Cardiac septum (tissue), 1 donor: ENCODE measurements at places on chromosomes 16 and 17.

DNA sequence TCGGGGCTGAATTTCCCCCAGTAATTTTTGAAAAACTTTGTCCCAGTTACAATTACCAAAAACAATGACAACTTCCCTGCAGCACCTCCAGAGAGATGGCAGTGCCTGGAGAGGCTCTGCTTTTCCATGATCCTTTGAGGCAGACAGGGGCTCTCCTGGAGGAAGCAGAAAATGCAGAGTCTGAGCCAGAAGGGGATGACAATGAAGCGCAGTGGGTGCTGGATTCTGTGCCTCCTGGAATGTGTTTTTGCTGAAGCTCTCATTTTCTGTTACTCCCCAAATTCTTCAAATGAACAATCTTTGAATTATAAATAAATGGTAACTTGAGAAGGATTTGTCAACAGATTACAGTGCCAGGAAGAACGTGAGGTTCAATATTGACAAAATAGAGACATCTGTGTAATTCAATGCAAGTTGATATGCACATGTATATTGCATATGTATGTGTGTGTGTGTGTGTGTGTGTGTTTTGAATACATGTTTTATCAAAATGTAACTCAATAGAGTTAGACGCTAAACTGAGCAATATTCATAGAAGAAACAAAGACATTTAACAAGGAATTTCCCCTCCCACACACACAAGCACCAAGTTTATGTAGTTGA, 9.7 kb upstream of the RUSF1 start:
- DNase-seq, result no peak

- no peak for DNase-seq
Observed at GRCh38 chr16:58127033-58127556, 2.1 kb downstream of the CFAP20 start.

- DNase-seq, result no peak
Observed at GRCh38 chr17:74270333-74270732, 3.7 kb upstream of the DNAI2 start.

DNA sequence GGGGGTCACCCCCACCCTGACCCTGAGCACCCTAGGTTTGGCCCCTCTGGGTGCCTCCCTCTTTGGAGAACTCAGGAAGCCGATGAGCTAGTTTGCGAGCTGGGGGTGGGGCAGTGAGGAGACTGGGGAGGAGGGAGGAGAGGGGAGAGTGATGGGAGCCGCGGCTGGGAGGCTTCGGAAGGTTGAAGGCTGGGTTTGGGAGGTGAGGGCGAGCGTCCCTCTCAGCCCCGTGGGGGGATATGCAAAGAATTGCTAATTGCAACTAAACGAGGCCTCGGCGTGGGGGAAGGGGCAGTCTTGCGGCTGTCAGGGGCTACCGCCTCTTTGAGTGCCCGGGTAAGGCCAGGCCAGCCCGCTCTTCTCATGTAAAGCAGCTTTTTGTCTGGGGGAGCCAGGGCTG, 17.6 kb upstream of the FZD2 start:
- no peak for DNase-seq

DNA sequence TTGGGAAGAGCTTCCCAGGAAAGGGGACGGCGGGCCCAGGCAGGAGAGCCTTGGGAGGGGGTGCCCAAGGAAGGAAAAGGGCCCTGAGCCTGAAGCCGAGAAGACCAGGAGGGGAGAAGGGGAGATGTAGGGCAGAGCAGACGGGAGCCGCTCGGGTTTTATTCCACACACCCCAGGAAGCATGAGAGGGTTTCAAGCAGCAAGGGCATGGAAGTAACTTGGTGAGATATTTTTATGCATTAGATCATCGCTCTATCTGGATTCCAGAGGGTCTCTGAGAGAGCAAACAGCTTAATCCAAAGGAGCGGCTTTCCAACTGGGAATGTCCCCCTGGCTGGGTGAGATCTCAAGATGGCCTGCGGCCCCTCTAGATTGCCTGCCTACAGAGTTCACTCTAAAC, 171.0 kb downstream of the IRX3 start:
- DNase-seq, result no peak

DNA sequence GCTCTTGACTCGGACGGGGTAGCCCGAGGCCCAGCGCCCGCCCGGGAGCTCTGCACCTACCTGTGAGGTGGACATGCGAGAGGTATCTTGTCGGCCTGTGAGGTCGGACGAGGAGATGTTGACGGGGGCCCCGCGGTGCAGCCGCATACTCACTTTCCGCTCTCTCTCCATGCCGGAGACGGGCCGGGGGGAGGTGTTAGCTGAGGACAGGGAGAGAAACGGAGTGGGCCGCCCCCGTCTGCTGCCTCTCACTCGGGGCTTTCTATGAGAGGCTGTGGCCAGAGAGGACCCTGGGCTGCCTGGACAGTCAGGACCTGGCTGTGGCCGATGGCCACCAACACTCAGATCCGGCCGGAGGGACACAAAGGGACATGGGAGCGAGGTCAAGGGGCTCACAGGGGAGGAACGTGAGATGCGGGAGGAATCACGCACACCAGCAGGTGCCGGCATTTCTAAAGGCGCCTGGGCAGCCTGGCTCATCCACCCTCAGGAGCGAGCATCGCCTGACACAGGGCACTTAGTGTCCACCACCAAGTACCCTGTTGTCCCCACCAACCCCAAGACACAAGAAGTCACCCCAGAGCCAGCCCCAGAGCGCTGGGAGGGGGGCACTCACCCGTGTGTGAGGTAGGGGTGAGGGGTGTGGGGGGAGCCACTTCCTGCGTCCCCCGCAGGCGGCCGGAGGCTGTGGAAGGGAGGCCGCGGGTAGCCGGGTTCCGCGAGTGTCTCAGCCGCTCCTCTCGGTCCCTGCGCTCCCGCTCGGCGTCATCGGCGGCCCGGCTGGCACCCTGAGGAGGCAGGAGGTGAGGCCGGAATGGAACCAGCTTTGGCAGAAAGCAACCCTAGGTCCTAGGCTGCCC, 20.2 kb downstream of the SLC16A3 start:
- no peak for DNase-seq

DNA sequence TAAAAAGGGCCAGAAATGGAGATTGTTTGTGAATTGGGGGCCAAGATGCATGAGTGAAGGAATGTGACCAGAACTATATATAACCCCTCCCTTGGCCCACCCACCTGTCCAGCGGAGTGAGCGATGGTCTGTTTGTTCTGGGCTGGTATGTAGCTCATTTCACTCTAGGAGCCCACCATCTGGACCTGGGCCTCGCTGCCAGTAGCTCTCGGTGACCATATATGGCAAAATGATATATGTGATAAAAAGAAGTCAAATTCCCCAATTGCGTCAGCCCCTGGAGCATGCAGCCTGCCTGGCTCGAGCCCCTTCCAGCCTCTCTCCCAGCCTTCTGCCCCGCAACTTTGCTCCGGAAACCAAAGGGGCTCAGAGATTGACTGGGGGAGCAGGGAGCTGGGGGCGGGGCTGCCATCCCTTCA, 47.3 kb downstream of the CCDC42 start:
- DNase-seq, result no peak

GRCh38 chr17:73588891-73589290, 55.4 kb downstream of the SDK2 start:
- no peak for DNase-seq

DNA sequence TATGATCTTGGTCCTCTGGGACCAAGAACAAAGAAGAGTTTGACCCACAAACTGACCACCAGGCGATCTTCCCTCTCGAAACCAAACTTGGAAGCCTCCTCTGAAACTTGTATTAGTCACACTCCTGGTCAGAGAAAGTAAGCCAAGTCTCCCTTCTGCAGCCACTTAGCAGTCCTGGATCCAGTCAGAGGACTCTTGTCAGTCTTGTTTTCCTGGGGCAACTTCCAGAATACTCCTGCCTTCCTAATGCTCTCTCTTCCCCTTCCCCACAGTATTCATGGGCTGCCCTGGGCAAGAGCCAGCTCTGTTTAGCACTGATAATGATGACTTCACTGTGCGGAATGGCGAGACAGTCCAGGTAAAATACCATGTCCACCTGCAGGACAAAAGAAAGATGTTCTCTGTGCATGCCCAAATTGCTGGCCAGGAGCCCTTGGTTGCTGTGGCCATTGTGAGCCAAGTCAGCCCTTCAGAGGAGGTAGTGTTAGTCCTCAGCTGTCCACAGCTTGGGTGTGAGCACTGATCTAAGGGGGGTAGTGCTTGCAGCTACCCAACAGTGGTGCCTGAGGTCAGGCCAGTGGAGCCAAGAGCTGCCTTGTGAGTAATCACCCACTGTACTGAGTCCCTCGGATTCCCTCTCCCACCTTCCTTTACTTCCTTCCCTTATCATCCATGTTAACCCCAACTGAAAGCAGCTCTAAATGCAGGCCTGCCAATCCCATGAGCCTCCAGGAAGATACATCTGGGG, 31.2 kb downstream of the CDH3 start:
- peak; percentile 63 for DNase-seq

DNA sequence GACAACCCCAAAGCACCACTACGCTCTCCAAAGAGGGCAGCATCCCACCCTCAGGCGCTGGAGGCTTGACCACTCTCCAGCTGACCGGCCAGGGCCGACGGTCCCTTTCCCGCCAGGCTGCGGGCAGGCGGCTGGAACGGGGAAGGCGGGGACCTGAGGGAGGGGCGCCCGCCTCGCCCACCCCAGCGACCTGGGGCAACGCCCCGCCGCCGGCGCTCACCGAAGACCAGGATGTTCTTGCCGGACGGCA, 431 bp downstream of the DYNC1LI2 start:
- no peak for DNase-seq

DNA sequence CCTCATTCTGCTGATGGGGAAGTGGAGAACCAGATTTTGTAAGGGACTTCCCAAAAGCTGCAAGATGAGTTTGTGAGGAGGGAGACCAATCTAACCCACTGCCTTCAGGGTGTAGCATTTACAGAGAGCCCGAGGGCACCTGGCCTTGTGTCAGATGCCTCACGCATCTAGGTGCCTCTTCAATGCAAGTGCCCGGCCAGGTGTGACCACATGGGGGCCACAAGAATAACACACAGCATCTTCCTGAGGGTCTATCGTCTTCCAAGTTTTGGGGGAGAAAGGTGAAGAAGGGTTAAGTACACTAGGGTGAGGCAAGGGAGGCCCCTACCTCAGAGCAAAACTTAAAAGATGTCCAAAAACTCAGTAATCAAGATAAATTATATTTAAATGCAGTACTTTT, 401.7 kb upstream of the CDH5 start:
- no peak for DNase-seq

GRCh38 chr17:56808503-56808902, 25.2 kb downstream of the C17orf67 start:
- no peak for DNase-seq

GRCh38 chr16:65327346-65327745, 205.5 kb upstream of the CDH11 start:
- DNase-seq, result no peak

DNA sequence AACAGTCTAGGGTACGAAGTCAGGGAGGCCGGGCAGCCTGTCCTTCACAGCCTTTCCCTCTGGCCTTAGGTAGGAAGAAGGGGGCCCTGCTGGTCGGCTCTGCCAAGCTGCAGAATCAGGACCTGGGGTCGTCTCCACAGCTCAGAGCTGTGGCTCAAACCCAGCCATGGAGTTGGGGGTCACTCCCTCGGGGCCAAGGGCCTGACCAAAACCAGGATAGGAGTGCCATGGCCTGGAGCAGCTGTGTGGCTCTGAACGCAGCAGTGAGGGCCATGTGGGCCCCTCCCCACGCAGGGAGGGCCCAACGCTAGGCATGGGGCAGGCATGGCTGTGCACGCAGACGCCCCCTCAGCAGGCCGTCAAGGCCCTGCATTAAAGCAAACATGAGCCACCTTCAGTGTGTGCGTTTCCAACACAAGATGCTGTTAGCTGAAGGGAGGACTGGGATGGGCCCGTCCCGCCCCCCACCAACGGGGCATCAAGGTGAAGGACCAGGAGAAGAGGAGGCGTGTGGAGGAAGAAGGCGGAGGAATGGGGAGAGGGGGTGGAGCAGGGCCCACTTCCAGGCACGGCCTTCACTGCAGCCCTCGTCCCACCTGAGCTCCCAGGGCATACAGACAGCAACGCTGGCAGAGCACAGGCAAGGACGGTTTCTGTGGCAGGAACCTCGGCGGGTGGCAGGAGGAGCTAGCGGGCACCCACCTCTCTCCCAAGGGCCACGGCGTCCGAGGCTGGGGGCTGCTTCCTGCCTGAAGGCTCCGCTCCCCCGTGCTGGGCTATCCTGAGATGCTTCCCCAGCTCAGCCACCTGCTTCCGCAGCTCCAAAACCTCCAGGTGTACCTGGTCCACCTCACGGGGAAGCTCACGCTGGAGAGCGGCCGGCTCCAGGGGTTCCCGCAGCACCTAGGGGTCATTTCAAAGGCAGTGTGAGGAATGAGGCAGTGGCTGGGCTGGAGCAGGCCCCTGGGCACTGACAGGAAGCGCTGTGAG, 55.3 kb downstream of the CCDC57 start:
- DNase-seq, result no peak

DNA sequence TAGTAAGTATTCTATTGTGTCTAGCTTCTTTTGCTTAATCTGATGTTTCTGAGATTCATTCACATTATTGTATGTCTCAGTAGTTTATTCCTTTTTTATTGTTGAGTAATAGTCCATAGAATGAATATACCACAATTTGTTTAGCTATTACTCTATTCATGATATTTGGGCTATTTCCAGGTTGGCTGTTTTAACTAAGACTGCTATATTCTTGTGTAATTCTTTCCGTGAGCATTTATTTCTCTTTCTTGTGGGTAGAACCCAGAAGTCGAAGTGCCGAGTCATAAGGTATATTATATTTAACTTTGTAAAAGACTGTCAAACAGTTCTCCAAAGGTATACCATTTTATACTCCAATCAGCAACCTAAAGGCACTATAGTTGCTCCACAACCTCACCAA, 160.8 kb downstream of the ANKFN1 start:
- no peak for DNase-seq

GRCh38 chr16:23842137-23842600, 6.4 kb downstream of the PRKCB start:
- no peak for DNase-seq

- DNase-seq, result no peak
Observed at GRCh38 chr16:59522826-59523225, 788.7 kb upstream of the GOT2 start.

- DNase-seq, result no peak
Observed at GRCh38 chr16:89164436-89164835, 7.1 kb upstream of the CDH15 start.

- DNase-seq, result no peak
Observed at GRCh38 chr17:80142929-80143328, 4.0 kb downstream of the EIF4A3 start.

GRCh38 chr16:82509691-82510430, 116.9 kb upstream of the CDH13 start:
- no peak for DNase-seq

DNA sequence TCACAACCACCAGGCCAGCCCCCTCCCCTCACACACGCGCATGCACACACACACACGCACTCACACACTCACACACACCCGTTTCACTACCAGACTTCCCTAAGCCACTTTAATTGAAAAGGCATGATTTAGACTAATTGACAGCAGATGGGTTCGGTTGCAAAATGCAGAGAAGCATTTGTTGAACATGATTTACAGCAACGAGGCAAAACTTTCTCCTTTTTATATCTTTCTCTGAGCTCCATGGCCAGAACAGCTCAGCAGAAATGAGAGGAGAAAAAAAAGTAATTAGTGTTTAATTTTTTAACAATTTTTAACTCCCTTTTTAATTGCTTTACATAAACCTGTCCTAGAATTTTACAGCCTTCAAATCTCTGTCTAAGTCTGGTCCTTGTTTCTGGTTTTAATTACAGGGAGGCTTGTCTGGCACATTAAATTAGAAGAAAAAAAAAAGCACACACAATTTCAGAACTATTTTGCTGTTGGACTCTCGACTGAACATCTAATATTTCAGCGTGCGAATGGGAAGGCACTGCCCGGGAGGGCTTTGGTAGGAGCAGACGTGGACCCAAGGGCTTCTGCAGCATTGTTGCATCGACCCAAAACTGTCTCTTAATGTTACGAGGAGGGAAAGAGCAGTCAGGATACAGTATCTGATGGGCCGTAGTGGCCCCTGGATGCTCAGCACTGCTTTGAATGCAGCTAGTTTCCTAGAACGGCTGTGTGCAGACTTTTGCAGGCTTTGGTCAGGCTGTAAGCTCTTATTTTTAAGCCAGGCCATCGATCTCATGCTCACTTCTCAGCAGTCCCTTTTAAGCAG, 255.9 kb downstream of the SOX9 start:
- DNase-seq, result no peak
